Head of caudate nucleus (tissue), 42 donors: ENCODE measurements at places on chromosomes 6 and 20.

GRCh38 chr20:45328451-45328850 is 19.8 kb downstream of the SDC4 start:
- no peak for DNase-seq

DNA sequence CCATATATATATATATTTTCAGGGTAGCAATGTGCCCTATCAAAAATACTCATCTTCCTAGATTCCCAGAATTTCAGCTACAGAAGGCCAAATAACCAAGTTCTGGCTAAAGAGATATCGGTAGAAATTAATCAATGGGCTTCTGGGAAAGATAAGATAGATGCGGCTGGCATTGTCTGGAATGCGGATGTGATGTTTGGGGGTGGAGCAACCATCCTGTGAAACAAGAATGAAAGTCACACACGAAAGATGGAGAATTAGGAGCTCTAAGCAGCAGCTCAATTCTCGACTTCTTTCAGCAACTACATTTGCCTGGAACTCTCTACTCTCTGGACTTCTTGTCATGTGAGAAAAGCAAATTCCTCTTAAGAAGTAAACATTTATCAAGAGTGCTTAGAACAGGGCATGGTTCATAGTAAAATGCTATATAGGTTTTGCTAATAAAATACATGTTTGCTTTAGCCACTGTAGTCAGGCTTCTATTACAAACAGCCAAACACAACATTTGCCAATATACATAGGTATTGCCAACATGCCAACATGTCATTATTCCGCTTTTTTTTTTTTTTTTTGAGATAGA is 90.8 kb downstream of the CLIC5 start:
- no peak for DNase-seq

GRCh38 chr20:63254606-63255384 is 532 bp upstream of the NKAIN4 start:
- DNase-seq, result no peak

- peak; percentile 77 for DNase-seq
These were observed 32.6 kb downstream of the CEP85L start for GRCh38 chr6:118618676-118619377.

DNA sequence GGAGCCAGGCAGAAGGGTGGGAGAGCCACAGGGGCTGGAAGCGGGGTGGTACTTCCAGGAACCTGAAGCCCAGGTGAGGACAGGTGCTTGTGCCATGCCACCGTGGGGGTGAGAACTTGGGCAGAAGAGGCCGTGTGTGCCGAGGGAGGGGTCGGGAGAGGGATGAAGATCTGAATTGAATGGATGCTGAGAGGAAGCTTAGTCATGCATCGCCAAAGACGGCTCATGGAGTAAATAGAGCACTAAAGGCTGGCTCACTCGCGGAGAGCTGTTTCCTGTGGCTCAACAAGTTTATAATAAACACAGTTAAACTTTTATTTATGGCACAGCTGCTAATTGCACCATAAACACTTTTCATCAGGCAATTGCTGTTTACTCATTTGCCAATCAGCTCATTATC is 21.7 kb upstream of the MYT1 start:
- no peak for DNase-seq

DNA sequence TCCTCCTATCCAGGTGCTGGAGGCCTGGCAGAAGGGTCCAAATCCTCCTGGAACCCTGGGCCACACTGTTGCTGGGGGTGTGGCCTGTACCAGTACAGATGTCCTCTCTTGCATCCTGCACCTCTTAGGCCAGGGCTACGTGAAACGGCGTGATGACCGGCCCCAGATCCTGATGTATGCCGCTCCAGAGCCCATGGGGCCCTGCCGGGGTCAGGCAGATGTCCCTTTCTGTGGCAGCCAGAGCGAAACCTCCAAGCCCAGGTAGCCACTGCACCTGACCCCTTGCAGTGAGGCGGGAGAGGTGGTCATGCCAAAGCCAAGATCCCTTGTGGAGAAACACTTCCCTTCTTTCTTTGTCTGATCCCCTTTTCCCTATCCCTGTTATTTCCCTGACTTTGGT is 14.2 kb downstream of the DNPH1 start:
- DNase-seq, result no peak

DNA sequence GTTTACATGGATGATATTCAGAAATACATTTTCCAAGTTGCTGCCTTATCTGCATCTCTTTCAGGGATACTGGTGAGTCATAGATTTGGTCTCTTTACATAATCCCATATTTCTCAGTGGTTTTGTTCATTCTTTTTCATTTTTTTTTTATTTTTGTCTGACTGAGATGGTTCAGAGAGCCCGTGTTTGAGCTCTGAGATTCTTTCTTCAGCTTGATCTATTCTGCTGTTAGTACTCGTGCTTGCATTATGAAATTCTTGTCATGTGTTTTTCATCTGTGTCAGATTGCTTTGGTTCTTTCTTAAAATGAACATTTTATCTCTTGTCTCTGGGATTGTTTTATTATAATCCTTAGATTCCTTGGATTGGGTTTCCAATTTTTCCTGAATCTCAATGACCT is 317.3 kb downstream of the DOK5 start:
- no peak for DNase-seq

- DNase-seq, result no peak
These were observed 200.3 kb downstream of the RNGTT start for GRCh38 chr6:88763160-88763559.

DNA sequence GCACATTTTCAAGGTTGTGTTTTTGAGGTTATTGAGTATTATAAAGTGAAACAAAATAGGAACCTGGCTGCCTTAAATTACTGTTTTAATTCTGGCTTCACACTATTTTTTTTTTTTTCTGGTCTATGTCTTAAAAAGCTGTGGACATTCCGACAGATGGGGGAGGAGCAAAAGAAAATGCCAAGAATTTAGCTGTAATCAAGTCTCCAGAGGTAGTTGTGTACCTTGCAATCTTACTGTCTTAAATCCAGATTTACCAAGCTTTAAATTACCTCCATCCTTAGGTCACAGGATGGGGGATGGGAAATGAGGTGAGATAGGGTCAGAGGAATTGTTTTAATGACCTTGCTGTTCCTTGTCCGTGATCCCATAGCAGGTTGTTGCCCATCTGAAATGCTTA is 182.8 kb downstream of the UTRN start:
- no peak for DNase-seq

- DNase-seq, result no peak
These were observed 6.0 kb upstream of the AVP start for GRCh38 chr20:3090565-3090964.

DNA sequence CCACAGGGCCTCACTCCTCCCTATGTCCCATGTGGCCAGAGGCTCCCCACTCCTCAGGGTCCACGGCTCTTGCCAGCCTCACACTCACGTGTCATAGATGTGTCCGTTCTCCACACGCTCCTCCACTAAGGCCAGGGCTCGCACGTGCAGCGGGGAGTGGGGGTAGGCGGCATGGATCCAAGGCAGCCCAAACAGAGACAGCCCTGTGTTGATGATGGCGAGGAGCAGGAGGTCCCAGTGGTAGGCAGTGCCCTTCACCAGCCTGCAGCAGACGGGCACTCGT is 10.3 kb downstream of the SLC4A11 start:
- no peak for DNase-seq

DNA sequence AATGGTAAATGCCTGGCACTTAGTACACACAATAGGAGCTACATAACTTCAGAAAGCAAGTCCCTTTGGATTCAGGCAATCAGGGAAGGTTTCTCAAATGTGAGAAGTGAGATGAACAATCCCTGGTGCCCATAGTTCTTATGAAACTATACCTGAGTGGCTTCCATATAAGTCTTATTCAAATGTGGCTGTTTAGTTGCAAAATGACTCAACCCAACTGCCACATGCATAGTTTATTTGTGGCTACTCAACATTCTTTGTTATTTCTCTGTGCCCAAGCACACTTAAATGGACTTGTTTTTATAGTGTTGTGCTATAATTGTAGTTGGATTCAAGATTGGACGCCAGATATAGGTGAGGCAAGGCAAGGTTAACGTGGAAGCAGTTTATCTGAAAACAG is 93.7 kb upstream of the ATXN1 start:
- no peak for DNase-seq

GRCh38 chr6:152233547-152234320 is 403.4 kb downstream of the SYNE1 start:
- DNase-seq, result no peak

- no peak for DNase-seq
These were observed 3.1 kb downstream of the PCED1A start for GRCh38 chr20:2837221-2837960.

- DNase-seq, result no peak
These were observed 2.9 kb downstream of the POU3F2 start for GRCh38 chr6:98836962-98837944.

DNA sequence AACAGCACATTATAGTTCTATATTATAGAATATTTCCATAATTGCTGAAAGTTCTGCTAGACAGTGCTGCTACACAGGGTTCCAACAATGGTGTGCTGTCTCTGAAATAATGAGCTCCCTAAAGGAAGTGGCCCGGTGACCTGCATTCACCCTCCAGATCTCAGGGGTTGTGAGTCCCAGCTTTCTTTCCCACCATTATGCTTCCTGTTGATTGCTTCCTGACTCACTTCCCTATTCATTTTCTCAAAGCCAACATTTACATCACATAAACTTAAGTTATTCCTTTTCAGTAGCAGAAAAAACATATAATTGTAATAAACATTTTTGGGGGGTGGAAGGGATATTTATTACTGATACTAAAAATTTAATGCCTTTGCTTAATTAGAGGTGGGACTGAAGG is 12.9 kb upstream of the CCN6 start:
- no peak for DNase-seq

DNA sequence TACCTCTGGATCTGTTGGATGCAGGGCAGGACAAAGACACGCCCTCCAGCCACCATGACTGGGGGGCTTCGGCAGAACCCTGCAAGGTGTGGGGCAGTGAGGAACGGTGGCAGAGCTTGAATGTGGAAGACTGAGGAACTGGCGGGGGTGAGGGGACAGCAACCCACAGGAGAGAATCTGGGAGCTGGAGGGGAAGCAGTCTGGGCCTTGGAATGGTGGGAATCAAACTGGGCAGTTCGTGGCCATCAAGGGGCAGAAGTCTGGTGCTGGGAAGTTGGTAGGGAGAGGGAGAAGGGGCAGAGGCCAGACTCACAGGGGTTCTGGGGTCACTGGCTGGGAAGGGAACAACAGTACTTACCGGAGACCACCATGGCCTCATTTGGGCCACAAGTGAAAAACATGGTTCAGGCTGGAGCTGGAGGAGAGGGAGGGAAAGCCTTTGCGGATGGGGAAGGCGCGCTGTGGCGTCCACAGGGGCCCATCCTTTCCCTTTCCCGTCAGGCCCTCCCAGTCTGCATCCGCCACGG is 635 bp downstream of the FLOT1 start:
- no peak for DNase-seq

- no peak for DNase-seq
These were observed 5.6 kb upstream of the C6orf132 start for GRCh38 chr6:42148058-42148457.

GRCh38 chr20:53569606-53570307 is 23.9 kb downstream of the ZNF217 start:
- DNase-seq, result no peak

- no peak for DNase-seq
These were observed 1.7 kb downstream of the SLC17A2 start for GRCh38 chr6:25928562-25929324.

DNA sequence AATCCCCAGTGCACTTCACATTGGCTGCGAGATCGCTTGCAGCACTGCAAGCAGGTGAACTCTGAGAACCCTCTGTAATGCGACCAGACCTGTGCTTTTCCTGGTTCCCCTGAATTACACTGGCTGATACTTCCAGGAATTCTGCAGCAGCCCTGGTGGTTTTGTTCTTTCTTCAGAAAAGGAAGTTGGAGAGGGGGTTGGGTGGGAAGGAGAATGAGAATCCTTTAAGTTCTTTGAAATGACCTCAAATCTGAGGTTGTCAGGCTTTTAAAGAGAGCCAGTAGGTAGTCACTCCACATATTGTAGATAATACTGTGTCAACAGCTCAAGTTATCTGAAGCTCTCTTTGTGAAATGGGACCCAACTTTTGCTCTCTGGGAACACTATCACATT is 62.4 kb downstream of the GCNT2 start:
- no peak for DNase-seq

DNA sequence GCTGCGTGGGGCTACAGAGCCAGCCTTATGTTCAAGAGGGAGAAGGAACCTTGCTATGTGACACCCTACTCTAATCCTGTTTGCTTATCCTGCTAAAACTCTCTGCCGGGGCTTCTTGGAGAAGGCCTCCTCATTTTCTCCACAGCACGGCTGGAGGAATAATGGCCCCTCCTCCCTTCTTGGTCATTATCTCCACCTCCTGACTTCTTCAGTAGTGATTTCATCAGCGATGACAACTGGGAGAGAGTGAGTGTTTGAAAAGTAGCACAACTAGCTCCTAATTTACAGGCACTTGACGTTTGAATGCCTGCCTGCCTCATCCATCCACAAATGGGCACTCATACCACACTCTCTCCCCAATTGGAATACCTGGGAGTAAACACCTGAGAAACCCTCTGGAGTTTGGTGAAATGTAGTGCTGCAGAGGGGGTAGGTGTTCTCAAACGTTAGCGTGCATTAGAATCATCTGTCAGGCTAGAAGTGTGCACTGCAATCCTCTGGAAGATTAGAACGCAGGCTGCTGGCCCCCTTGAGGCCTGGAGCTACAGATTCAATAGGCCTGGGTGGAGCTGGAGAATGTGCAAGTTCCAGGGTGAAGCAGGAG is 148.5 kb downstream of the FOXC1 start:
- no peak for DNase-seq

DNA sequence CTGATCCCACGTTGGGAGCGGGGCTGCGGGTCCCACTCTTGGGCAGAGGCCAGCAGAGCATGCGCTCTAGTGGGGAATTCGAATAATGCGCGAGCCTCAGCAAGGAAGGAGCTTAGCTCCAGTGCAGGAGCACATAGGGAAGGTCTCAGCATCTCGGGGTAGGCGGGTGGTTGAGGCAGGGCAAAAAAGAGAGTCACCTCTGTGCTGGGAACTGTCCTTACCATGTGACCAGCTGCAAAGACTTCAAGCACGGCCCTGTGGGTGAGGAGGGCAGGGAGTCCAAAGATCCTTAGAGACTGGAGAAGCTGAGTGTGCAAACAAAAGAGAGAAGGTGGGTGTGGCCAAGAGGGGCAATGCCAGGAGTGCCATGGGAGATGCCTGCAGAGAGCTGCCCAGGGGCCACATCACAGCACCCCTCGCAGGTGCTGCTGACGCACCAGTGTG is 79.2 kb upstream of the CD93 start:
- DNase-seq, result no peak

DNA sequence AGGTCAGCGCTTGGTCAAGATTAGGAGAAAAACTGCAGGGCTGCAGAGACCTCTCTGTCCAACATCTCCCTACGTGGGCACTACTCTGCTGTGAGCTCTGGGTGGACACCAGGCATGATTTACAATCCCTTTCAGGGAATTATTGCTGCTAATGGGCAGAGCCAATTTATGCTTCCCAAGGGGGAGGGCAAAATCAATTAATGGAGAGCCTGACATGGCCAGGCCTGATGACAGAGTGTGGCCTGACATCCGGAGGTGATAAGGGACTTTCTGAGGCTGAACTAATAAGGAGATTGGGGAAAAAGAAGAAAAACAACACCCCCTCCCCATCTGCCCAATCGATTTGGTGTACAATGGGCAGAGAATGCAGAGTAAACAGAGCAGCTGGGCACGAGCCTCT is 5.0 kb upstream of the KCNK16 start:
- no peak for DNase-seq
